Skeletal muscle cell (primary cell): ENCODE measurements at places on chromosomes 7 and 10.

DNA sequence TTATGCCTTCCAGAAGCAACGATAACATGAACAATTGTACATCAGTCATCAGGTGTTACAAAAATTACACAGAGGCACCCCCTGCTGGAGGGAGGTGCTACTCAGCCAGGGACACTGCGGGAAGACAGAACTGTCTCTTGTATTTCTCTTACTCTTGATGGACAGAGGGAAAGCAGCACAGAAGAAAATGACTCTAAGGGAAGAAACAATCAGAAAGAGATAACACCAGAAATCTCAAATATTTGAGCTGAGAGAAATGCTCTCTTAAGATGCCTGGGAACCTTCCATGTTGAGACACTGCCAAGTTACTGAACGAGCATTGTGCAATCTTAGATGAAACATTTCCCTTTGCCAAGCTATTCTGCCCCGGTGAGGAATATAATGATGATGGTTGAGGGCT is 227.6 kb upstream of the NPSR1 start:
- peak; percentile 11 for DNase-seq

- DNase-seq = no peak
Measured at GRCh38 chr7:18689551-18689950, 194.0 kb downstream of the HDAC9 start.

- DNase-seq = peak; percentile 30
Measured at GRCh38 chr7:149422162-149422913, 38.5 kb downstream of the ZNF777 start.

GRCh38 chr10:129901389-129902006 is 62.6 kb downstream of the EBF3 start:
- no peak for DNase-seq

GRCh38 chr10:63661347-63661746 is 140.1 kb downstream of the REEP3 start:
- DNase-seq = no peak

DNA sequence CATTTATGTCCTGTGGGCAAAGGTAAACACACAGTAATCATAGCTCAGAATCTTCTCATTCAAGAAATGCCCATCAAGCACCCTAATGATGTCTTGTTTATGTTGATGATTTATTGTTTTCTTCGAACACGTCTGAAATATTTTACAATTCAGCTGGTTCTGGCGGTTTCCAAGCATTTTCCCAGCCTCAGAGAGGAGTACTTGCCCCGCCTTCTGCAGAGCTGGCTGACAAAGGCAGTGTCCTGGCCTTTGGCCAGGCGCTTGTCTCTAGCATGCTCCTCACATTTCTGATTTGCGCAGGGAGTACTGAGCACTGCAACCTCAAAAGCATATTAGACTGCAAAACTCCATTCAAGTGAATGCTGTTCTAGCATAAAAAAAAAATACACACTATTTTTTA is 314.2 kb upstream of the GNAI1 start:
- DNase-seq = peak; percentile 68

DNA sequence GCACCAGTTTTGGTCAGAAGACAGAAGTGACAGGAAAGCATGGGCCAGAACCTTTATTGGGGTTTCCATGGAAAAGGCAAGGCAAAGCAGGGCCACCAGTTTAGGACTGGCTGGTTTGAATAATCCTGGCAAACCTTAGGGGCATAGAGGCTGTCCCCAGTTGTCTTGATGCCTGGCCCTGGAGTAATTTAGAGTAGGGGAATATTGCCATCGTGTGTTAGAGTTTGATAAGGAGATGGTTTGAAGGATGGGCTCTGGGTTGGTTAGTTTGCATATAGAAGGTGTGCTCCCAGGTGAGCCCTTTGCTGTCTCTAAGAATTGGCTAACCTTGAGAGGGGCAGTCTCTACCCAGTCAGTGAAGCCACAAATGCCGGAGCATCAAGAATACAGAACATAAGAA is 79.6 kb downstream of the ZNF777 start:
- no peak for DNase-seq

DNA sequence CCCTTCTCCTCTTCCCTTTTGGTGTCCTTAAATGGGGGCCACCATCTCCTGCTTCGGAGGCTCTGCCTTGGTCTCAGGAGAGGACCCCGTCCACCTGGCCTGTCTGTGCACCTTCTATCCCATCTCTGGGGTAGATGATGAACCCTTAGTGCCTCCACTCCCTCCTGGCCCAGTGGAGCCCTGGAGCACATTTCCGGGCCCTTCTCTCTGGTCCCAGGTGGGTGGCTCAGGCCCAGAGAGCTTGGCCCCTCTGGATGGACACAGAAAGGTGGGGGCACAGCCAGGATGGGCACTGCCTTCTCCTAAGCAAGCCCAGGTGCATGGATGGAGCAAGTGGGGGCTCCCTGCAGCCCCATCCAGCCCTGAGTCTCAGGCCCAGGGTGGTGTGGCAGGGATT is 121.4 kb upstream of the RET start:
- DNase-seq = no peak

DNA sequence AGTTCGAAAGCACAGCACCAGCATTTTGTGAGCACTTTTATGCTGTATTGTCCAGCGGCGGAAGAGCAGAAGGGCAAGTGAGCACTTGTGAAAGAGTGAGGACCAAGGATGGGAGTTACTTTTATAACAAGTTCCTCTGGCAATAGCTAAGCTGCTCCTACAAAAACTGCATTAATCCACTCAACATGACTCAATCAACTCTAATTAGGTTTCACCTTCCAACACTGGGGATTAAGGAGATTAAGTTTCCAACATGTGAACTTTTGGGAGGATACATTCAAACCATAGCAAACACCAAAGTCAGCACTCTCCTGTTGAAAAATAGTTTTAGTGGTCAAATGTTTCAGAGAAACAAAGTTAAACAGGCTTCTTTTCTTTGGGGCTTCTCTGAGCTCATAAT is 844.5 kb downstream of the REEP3 start:
- no peak for DNase-seq

DNA sequence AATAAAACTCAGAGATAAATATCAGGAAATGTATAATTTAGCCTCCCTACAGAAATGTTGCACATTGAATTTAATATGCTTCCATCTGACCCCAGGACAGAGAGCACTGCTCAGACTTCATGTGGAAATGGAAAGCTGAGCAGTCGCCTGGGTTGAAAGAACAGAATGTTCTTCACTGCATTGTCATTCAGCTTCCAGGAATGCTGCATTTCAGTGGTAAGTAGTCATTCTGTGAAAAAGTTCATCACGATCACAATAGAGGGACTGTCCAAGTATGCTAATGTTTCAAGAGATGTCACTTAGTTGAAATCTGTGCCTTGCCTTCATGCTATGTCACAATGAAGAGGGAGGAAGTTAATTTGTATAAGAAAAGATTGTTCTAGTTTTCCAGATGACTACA is 147.3 kb downstream of the NRCAM start:
- DNase-seq = peak; percentile 88

GRCh38 chr7:64869121-64869725 is 33.9 kb upstream of the ZNF273 start:
- no peak for DNase-seq

DNA sequence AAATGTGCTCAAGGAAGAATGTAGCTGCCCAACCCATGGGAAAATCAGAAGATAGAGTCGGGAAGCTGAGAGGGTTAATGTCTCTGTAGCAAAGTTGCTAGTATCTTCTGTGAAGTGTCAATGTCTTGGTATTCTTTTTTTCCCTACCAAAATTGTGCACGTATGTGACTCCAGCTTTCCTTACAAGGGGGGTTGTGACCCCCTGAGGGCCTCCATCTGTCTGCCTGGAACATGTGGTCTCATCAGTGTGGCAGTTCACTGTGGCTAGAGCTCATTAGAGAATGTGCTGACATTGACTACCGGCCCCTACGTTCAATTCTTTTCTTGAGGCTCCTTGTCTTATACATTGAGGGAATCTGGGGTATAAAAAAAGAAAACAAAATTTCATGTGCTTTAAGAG is 725.2 kb upstream of the CELF2 start:
- DNase-seq = no peak

- no peak for DNase-seq
Measured at GRCh38 chr10:48456808-48457761, 147.8 kb downstream of the ARHGAP22 start.

GRCh38 chr7:116089293-116089692 is 58.7 kb upstream of the TFEC start:
- DNase-seq = no peak
